Non-pigmented ciliary epithelial cell (primary cell): ENCODE measurements at places on chromosomes 3 and 15.

DNA sequence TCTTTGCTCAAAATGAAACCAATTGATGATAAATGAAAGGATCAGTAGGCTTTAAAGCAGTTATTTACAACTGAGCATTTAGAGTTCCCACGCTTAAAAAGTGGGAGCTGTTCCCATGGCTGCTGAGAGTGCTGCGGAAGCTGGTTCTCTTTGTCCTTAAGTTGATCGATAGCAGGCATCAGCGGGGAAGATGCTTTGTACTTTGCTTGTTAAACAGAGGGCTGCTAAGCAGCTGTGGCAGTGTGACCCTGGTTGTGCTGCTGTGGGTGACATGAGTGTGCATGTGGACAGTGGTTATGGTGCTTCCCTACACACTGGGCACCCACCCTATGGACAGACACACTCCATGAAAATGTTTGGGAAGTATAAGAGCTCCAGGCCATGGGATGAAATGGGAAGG is 96.3 kb downstream of the PTPRG start:
- DNase-seq, result no peak

DNA sequence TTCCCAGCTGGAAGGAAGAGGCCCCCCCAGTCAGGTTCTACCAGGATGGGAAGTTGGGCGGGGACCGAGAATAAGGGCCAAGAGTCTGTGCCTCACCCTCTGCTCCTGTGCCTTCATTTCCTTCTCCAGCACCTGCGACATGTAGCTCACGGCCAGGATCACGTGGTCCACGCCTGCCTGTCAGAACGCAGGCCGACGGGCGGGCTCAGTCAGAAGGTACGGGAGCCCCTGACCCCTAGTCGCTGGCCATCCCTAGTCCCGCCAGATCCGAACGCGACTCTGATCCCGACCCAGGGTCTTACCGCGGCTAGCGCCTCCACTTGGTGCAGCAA is 489 bp downstream of the GMPPB start:
- no peak for DNase-seq

DNA sequence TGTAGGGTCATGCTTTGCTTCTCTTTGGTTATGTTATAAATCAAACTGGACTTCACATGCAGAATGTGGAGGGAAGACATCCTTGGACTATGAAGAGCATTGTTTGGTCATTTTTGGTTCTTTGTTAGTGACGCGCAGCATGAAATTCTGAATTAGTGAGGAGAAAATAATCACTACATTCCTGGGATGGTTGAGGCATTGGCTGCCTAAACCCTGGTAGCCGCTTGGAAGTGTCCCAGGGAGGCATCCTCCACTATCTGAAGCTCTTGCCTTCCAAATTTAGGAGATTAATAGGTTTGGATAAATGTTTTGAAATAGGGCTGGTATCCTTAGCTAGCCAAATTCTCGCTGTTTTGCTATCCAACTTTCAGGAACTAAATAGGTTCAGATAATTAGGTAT is 96.2 kb downstream of the CLSTN2 start:
- DNase-seq, result no peak

- no peak for DNase-seq
These were observed 740 bp downstream of the MAGI1 start for GRCh38 chr3:66037986-66038369.

DNA sequence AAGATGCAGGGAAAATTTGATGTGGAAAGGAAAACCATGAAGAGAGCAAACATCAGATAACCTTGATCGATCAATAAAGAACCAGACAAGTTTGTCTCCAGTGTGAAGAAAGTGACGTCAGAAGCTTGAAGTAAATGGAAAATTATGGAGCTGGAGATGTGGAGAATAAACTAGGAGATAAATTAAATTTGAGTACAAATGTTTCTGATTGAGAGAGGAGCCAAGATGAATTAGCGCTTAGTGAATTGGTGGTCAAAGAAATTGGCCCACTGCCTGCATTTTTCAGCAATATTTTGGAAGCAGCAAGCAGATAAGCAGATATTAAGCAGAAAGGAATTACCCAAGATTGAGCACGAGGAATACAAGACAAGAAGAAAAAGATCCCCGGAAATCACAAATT is 567.3 kb upstream of the ZNF385D start:
- DNase-seq, result no peak
